ENCODE measurements at places on chromosomes 12 and 14.

DNA sequence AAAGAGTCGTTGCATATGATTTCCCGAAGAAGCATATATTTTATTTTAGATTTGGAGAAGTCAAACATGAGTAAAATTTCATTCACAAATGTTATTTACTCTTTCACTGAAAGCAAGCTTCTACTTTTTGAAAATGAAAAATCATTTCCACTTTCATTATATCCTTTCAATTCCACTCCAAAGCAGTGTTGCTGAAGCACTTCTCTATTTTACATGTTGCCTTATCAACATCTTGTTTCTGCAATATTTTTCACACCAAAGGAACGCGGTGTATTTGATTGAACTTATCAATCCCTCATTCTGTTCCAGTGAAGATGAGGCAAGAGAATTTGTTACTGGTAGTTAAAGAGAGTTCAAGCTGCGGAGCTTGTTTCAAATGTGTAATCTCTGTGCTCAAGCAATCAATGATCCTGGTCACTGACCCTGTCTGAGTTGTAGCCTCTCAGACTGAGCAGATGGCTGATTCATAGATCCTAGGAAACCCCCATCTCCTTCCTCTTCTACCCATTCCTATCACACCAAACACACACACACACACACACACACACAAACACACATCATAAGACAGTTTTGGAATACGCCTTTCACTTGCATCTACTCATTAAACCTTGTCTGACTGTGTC, 236.2 kb upstream of the FLRT2 start:
- no peak for DNase-seq

GRCh38 chr12:53953831-53954693, 641 bp upstream of the HOXC12 start:
- no peak for DNase-seq

DNA sequence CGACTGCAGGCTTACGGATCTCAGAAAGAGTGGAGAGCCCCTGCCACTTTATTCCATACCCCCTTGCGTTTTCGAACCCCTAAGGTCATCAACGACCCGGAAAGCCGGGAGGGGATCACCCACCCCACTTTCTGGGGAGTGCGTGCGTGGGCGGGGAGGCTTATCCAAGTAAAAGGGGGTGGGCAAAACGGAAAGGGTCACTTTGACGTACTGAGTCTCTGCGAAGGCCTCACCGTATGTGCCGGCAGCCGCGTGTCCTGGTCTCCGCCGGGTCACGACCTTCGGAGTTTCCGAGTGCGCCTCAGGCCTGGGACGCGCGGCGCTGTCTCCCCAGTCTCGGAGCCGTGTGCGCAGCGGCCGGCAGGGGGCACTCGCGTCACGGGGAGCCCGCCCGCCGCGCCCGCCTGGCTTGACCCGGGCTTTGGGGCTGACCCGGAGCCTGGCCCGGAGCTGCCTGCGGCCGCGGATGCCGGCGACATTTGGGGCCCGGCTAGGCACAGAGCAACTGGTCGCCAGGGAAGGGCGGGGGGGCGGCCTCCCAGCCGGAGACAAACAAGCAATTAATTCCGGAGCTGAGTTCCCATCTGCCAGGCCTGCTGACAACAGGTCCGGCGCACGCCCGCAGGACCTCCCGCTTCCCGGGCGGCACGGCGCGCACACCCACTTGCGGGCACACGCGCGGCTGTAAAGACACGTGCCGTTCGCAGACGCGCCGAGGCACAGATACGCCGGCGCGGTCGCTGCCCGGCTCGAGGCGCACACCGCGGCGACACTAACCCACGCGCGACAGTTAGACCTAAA, 890 bp upstream of the KIF26A start:
- DNase-seq, result no peak

- no peak for DNase-seq
These were observed 1.8 kb downstream of the KITLG start for GRCh38 chr12:88578276-88579160.

- no peak for DNase-seq
These were observed 59.0 kb upstream of the SCN8A start for GRCh38 chr12:51531978-51532497.

GRCh38 chr14:96245710-96246538, 10.1 kb upstream of the BDKRB1 start:
- no peak for DNase-seq

GRCh38 chr14:101877766-101878165, 86.6 kb upstream of the DYNC1H1 start:
- DNase-seq, result no peak

DNA sequence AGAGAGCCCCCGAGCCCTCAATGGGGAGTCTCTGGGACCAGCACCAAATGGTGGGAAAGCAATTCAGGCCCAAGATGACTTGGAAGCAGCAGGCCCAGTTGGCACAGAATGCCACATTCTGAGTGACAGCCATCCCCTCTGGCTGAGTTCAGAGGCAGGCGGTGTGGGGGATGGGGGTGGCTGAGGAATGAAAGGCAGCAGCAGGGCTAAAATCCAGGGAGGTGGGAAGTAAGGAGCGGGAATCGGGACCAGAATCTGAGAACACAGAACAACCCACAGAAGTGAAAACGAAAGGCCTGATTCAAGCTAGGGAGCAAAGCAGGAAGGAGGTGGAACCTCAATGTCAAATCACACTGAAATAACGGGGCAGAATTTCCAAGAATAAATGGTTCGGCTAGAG, 171.2 kb downstream of the CALM1 start:
- DNase-seq, result no peak

DNA sequence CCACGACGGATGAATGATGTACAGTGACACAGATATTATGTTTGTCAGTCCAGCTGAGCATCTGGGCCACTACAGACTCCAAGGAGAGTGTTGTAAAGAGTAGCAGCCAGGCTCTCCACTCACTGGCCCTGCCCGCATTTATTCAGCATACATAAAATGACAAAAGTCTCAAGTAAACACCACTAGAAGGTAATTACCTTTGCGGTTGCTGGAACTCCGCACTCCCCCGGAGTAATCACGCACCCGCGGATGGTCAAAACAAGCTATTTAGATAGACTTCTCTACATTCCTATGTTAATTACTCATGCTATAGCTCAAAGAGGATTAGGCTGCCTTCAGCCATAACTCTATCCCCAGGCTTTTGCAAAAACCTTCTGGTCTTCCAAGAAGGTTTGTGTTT, 18.8 kb upstream of the STRAP start:
- no peak for DNase-seq

- no peak for DNase-seq
These were observed 63.0 kb upstream of the TCL1A start for GRCh38 chr14:95776798-95777534.

DNA sequence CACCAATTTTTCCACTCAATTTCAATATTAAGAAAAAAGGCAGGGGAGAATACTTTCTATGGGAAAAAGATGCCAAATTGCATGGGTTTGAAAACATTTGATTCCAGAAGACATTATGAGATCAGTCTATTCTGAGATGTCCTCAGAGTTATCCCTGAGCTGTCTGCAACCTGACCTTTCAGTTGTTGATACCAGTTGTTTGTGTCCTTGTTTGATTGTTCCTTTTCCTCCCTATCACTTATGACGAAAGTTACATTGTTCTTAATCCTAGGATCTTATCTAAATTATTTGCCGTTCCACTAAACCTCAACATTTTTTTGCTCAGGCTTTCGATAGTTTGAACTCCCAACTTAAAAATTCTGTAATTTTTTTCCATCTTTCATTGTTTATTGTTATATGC, 336.3 kb upstream of the NOVA1 start:
- DNase-seq, result no peak

DNA sequence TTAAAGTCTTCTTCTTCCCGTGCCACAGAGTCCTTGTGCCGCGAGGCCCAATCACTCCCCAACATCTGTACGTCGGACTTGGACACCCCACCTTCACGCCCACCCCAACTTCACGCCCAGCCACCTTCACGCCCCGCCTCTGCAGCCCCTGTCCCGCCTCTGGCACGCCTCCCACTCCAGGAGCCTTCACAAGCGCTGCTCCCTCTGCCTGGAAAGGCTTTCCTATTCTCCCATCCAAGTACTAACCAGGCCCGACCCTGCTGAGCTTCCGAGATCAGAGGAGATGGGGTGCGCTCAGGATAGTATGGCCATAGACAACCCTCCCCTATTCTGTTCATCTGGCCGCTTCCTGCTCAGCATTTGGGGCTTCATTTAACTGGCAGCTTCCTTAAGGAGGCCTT, 17.3 kb upstream of the EIF5 start:
- DNase-seq, result no peak

- DNase-seq, result no peak
These were observed 135.4 kb downstream of the GPHN start for GRCh38 chr14:66643344-66643743.

DNA sequence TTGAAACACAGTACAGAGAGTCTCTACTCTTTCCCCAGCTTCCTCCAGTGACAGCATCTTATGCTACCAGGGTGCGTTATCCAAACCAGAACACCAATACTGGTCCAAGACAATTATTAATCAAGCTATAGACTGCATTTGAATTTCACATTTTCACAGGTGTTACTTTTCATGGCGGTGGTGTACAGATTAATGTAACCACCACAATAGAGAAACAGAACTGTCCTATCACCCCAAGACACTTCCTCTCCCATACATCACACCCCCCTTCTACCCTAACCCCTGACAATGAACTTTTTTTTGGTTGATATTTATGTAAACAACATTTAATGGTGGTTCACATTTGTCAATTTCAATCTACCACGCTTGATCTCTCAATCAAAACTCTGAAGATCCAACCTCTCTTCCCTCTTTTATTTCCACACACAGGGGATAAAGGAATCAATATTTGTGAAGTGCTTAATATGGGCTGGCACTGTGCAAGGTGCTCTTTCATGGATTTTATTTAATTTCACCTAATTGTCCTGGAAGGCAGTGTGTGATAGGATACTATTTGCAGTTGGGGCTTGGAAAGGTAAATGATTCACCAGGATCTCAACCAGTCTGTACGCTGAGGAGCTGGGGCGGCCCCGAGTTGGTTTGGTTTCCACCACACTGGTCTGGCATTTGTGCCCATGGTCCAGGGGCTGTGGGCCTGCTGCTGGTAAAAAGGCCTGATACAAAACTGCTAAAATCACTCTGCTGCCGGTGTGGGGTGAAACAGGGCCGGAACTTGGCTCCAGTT, 54.6 kb upstream of the DICER1 start:
- no peak for DNase-seq

- no peak for DNase-seq
These were observed 67.3 kb upstream of the USP15 start for GRCh38 chr12:62192903-62193250.

GRCh38 chr14:30373053-30373452, 185.9 kb upstream of the G2E3 start:
- DNase-seq, result no peak

DNA sequence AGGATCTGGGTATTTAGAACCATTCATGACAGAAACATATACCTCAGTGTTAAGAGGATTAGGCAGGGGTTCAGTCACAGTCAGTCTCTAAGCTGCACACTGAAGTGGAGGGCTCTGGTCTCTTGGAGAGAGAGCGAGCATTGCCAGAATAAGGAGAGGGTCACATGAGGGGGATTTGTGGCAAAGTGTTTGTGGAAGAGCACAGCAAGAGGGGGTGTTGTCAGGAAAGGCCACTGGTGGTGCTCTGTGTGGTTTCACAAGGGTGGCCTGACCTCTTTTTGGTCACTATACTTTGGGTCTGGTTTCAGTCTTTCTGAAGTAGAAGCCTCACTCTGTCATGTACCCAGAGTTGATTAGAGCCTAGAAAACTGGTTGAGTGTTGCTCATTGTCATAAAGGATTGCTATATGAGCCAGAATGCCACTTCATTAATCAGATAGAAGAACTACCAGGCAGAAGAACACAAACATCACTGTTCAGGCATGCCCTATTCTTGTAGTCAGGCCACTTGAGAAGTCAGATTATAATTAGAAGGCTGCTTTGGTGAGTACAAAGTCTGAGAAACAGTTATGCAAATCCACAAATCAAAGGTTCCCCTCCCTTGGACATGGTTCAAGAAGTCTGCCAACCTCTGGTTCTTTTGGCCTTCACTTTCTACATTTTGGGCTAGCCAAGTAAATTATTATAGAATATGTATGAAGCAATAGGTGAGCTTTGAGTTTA, 8.4 kb downstream of the TMEM19 start:
- DNase-seq, result no peak

DNA sequence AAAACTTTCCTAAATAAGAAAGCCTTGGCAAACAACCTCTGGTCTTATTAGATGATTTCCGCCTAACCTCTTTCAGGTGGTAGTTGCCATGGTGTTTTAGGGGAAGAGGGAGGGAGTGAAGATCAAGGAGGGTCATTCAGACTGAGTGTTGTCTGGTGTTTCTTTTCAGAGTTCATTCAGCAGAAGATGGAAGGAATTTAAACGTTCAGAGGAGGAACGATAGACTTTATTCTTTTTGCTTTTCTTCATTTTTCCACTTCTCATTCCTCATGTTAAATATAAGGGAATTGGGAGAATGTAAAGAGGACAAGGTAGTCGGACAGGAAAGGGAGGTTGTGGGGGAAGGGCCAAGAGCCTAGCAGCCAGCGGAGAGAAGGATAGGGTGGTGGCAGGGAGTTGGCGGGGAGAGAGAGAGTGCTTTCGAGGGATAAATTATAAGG, 17.4 kb upstream of the SALL2 start:
- DNase-seq, result no peak
